Muscle of leg (tissue), 16 donors: ENCODE measurements at places on chromosomes 1 and 21. TPM values are rescaled to one million over a fixed set of nuclear protein-coding genes. Genes with fewer than 3 reads are reported as not detected.

The GSTM3 gene
- total RNA-seq: 51.3 TPM

GRCh38 chr1:172357753-172358385, 62.6 kb upstream of the C1orf105 start:
- H3K27ac ChIP-seq: peak overlapping the region; percentile 95
- H3K4me1 ChIP-seq: peaks cover 33% of the 10 kb centered on the region
- H3K27me3 ChIP-seq: no peaks in the 10 kb centered on the region
- peak; percentile 74 for DNase-seq
- H3K4me3 ChIP-seq: no peak overlapping the region

DNA sequence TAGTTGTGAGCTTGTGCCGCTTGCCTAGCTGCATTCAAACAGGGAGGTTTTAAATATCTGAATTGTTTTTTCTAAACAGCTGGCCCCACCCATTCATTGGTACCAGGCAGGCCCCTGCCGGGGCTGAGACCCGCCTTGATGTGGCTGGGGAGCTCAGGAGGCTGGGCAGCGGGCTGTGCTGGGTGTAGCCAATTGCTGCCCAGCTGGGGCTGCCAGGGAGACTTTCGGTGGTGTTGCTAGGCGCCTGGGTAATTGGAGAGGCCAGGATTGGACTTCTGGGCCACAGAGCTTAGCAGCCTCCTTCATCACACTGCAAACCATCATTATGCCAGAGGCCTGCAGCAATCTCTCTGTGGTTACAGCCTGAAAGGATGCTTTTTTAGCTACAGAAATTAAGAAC, 12.2 kb downstream of the RHBDL2 start:
- peak overlapping the region; percentile 60 for H3K27ac ChIP-seq
- no peaks in the 10 kb centered on the region for H3K27me3 ChIP-seq
- no peak overlapping the region for H3K4me3 ChIP-seq
- DNase-seq: peak; percentile 10
- H3K36me3 ChIP-seq: no peaks in the 10 kb centered on the region
- peaks cover 4% of the 10 kb centered on the region for H3K4me1 ChIP-seq

DNA sequence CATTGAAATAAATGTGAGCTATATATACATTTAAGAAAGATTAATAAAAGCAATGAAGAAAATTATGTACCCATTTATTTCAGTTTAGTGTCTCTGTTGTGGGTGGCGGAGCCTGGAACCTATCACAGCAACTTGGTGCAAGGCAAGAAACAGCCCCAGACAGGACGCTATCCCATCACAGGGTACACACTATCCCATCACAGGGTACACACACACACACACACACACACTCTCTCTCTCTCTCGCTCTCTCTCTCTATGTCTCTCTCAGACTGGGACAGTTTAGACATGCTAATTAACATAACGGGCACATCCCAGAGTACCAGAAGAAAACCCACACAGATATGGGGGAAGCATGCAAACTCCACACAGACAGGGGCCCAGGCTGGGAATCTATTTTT, 6.5 kb upstream of the IL6R start:
- no peaks in the 10 kb centered on the region for H3K4me1 ChIP-seq
- H3K27me3 ChIP-seq: peaks cover 9% of the 10 kb centered on the region
- no peak overlapping the region for H3K27ac ChIP-seq
- no peaks in the 10 kb centered on the region for H3K36me3 ChIP-seq

- H3K4me3 ChIP-seq: no peak overlapping the region
- H3K27me3 ChIP-seq: no peaks in the 10 kb centered on the region
- H3K36me3 ChIP-seq: peaks cover 13% of the 10 kb centered on the region
- H3K4me1 ChIP-seq: no peaks in the 10 kb centered on the region
These were observed 109.1 kb downstream of the CD247 start for GRCh38 chr1:167409183-167409582.

GRCh38 chr1:95263450-95263849, 29.4 kb downstream of the RWDD3 start:
- no peaks in the 10 kb centered on the region for H3K27me3 ChIP-seq
- H3K4me3 ChIP-seq: no peak overlapping the region
- no peak overlapping the region for H3K27ac ChIP-seq
- no peaks in the 10 kb centered on the region for H3K36me3 ChIP-seq
- no peaks in the 10 kb centered on the region for H3K4me1 ChIP-seq
- no peak for DNase-seq
